ENCODE measurements at places on chromosomes 3 and 15.

GRCh38 chr3:128999102-128999501 lies 2.0 kb upstream of the EFCC1 start:
- DNase-seq, result no peak

GRCh38 chr15:64324165-64324877 lies 31.7 kb downstream of the CSNK1G1 start:
- no peak for DNase-seq

GRCh38 chr3:69031635-69032034 lies 18.2 kb upstream of the EOGT start:
- DNase-seq, result no peak

DNA sequence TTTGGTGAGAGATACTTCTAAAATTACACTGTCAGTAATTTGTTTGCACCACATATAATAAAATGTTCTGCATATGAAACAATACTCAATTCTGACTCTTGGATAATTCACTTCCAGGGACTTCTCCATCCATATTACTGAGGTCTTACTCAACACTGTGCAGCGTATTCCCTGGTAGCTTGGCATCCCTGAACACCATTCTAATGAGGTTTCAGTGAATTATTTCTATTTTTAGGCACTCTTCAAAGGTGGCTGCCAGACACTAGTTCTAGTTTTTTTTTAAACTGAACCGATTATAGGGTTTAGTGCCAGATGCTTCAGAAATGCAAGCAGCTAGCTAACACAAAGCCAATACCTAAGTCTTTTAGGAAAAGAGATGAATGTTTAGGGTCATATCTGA lies 283.3 kb downstream of the FEZF2 start:
- DNase-seq, result no peak

DNA sequence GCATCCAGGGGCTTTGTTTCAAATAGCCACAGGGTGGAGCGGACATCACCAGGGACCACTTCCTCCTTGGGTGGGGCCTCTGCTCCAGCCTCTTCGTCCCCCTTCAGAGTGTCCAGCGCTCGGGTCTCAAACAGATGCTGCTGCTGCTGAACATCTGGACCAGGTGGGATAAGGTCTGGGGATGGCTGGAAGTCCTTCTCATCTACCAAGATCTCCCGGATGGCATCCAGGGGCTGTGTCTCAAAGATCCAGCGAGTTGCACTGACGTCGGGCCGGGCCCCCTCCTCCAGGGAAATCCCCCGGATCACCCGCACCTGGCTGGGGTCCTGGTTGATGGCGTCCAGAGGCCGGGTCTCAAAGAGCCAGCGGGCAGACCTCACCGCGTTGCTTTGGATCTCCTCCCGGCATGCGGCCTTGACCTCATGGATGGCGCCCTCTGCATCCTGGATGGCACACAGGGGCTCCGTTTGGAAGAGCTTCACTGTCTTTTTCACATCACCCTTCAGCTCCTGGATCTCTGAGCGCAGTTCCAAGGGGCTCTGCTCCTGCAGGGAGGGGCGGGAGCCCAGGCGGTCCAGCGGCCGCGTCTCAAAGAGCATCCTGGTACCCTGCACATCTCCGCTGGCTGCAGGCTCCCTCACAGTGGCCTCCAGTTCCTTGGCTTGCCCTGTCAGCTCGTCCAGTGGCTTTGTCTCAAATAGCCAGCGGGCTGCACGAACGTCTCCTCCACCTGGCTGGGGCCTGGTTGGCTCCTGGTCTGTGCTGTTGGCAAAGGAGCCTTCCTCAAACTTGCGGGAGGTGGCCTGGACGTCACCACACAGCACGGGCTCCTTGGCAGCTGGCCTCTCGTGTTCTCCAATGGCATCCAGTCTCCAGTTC lies 3.9 kb downstream of the XIRP1 start:
- DNase-seq, result no peak

DNA sequence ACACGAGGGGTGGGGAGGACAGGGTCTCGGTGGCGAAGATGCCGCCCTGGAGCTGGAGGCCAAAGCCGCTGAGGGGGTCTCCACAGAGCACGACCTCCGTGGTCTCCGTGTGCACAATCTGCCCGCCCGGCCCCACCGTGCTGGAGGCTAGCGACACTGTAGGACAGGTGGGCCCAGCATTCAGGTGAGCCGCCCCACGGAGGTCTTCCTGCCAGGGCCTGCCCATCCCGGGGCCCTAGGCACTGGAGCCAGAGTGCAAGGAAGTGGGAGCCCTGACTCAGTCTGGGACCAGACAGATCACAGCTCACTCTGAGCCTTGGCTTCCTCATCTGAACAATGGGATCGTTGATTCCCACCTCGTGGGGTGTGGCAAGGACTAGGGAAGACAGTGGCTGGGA lies 25.8 kb downstream of the GRIP2 start:
- no peak for DNase-seq

GRCh38 chr3:154657218-154657617 lies 227.2 kb upstream of the GPR149 start:
- no peak for DNase-seq

DNA sequence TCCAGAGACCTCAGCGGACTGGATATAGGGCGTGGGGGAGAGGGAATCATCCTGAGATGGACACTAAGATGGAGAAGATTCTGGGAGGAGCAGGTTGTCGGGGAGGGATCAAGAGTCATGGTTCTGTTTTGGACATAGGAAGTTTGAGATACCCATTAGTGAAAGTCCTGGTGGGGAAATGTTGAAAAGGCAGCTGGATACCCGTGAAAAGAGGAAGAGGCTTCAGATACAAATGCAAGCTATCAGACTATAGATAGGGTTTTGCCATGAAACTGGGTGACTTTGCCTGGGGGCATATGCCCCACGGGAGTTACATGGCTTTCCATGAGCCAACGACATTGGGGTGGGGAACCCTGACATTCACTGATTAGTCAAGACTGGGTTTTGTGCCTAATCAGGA lies 1.1 kb upstream of the GPR62 start:
- no peak for DNase-seq

DNA sequence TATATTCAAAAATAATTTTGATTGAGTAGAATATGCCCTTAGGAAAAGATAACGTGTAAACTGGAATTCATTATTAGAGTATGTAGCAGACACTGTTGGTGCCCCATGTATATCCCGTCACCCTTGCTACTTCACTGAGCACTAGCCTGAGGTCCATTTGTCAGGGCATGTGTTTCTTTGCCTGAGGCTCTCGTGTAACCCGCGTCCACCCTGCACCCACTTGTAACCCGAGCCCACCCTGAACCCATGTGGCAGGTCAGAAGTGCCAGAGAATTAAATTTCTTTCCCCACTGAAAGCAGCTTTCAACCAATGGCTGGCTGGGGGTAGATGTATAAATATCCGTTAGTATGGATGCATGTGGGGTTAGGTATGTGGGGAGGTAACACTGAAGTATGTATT lies 474.2 kb upstream of the ZNF385D start:
- no peak for DNase-seq
